ENCODE measurements at places on chromosomes 3 and 15.
A peak's percentile ranks its signal among the peaks of the same experiment; 100 is the strongest.

GRCh38 chr3:194401346-194401745, 2.3 kb upstream of the GP5 start:
- no peak for DNase-seq

DNA sequence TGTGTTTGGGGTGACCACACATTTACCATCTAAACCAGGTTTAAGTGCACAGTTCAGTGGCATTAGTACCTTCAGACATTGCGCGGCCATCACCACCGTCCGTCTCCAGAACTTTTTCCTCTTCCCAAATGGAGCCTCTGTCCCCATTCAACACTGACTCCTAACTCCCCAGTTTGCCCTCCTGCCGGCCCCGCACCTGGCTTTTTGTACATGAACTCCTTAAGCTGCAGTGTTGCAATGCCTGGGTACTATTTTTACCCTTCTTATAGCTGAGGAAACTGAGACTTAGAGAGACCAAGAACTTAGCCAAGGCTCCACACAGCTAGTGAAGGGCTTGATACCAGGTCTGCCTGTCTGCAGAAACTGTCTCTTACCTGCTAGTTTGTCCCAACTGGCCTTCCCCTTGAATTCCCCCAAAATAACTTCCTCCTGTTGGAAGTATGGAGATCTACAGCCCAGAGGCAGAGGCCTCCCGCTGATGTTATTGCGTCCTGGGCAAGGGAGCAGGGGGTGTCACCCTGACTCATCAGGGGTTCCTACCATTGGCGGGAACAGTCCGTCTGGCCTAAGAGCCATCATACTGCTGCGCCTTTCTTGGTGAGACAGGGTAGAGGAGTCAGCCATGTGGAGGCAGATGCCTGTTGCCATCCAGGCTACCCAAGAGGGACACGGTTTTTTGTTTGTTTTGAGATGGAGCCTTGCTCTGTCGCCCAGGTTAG, 65.6 kb downstream of the GRIP2 start:
- no peak for DNase-seq

DNA sequence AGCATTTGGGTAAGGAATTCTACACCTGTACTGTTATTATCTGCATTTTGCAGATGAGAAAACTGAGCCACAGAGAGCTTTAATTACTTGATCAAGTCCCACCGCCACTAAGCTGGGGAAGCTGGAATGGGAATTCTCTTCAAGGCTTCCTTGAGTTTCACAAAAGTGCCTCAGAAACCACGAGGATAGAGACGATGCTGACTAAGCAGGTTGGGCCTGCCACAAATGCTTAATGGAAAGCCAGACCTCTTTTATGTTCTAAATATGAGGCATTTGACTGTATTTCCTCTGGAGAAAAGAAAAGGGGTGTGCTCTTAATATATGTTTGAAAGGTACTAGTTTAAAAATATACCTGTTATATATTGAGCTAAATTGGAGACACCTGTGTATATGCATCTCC, 34.7 kb downstream of the ADAMTS9 start:
- DNase-seq, result no peak

DNA sequence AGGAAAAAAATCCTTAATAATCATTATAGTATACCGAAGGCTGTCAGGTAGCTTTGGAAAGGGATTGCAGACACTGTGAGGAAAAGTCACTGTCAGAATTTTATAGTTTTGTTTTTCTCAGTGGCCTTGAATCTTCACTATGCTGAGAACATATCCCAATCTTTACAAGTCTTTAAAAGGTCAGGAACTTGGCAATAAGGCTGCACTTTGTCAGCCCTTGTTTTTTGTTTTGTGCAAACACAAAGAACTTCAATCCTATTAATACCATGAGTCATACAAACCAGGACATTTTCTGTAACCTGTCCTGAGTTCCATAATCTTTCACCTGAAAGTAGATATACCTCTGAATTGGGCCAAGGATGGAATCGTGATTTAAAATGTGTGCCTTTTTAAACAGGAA, 45.6 kb upstream of the PIK3R4 start:
- no peak for DNase-seq

GRCh38 chr15:36932070-36932469, 168.3 kb downstream of the MEIS2 start:
- DNase-seq, result no peak

DNA sequence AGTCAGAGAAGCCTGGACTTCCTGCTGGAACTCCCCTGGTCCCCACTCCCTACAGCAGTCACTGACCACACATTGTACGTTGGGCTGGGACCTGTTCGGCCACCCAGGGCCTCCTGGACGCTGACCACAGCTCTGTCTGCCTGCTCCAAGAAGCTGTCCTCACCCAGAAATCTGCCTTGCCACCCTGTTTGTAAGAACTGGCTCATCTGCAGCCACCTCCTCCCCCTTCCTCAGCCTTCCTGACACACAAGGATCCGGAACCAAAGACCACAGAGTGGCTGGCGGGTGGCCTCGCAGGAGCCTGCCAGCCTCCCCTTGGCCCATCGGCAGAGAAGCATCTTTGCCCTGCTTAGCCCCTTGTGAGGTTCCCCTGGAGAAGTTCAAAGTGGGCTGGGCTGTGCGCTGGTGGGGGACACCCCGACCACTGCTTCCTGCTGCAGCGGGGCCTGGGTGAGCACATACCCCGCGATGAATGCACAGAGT, 91.9 kb downstream of the PCSK6 start:
- DNase-seq, result no peak

DNA sequence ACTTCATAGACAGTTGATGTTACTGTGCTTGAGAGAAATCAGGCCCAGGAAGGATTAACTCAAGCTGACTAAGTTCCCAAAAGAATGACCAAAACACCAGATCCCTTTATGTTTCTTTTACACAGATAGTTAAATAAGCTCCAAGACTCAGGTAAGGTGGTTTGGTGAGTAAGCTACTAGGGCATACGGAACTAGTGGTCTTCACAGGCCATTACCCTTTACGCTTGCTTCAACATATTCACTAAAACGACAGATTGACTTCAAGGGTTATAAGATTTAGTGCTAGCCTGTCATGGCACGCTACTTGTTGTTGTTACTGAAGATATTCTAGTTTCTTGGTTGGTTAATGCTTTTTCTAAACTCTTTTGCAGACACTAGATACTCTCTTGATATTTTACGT, 369.3 kb downstream of the LPP start:
- no peak for DNase-seq

DNA sequence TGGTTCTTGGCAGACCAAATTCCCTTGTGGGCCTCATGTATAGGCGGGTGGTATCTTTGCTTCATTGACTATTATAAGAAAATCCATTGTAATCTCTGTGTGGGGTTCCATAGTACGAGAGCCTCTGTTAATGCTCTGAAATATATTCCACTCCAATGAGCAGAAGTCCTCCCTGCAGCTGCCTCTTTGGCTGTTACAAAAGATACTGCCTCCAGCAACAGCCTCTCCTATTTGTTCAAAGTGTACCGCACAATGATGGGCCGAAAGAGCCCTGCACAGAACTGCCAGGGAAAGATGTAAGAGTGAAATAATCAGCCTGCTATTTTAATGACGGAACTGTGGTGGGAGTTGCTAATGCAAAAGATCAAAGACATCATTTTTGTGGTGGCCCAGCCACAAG, 48.9 kb downstream of the GRK7 start:
- DNase-seq, result no peak

- no peak for DNase-seq
Observed at GRCh38 chr3:137796993-137797392, 32.9 kb downstream of the SOX14 start.

DNA sequence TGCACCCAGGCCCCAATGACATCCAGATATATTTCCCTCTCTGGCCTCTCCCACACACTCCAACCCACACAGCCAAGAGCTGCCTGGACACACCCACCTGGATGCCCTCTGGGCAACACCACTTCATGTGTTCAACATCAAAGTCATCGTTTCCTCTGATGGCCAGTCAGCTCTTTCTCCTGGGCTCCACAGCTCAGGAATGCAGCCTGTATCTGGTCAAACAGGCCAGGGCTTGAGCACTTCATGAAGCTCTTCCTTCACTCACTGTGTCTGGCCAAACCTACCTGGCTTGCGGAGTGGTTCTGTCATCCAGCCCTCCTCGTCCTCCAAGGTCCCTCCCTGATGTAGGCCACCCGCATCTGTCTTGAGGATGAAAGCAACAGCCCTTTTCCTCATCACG, 35.8 kb upstream of the SLC6A11 start:
- no peak for DNase-seq

DNA sequence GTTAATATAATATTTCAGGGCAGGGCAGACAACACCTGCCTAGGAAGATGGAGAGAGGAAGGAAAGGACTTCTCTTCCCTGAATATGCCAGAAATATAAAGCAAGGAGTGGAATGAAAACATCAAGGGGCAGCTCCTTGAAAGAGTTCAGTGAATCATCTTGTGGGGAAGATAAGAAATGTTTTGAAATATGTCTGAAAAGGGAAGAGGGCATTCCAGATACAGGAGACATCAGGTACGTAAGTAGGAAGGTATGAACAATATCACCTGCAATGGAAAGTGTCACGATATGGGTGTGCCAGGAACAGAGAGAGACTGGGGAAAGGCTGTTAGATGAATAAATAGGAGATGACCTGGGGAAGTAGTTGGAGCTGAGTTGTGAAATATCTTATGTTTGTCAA, 75.8 kb upstream of the WDR72 start:
- no peak for DNase-seq

DNA sequence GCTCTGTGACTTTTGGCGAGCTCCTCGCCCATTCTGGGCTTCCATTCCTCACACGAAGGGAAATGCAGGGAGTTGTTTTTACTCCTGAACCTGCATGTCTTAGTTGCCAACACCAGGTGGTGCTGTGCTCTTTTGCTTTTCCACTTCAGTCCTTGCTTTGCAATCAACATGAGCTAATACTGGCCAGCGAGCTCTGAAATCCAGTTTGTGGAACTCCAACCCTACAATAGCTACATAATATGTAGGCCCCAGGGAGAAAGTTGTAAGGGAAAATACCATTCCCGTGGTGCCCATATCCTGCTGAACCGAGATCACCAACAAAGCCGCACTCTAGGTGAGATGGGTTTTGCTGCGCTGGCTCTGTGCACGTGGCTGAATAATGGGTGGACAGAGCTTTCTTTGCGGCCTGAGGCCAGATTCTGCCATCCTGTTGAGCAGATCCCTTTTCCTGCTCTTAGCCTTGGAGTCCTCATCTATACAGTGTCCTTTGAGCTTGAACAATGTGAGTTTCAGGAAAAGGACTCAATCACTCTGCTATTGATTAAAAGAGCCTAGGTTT, 25.0 kb downstream of the LSM3 start:
- peak; percentile 34 for DNase-seq

DNA sequence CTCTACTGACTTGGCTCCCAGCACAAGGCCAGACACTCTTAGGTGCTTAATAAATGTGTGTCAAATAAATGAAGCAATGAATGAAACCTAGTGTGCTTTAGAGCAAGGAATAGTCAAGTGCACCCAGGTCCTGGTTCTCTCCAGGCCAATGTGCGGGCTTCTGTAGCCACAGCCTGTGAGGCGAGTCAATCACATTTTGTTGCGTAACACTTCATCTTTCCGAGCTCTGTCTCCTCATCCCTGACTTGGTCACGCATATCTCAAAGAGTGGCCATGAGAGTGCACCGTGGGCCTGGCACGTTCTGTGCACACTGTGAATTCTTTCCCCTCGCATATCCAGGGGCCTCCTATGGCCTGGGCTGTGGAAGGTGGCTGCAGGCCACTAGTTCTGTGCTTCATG, 11.4 kb upstream of the SH3GL3 start:
- no peak for DNase-seq

DNA sequence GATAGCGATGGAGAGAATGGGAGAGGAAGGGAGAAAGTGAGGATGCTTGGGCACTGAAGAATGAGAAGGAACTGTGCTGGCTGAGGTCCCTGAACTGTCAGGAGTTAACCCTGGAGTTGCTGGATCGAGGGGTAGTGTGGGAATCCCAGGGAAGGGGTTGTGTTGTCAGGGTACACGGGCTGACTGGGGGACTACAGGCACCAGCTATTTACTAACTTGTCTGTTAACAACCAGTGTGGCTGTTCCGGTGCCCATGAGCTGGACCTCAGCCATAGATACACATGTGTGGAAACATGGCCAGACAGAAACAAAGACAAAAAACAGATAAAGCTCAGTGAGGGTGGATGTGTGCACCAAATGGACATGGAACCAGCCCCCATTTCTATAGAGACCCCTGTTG, 55.1 kb downstream of the GASK1A start:
- DNase-seq, result no peak

- DNase-seq, result no peak
Observed at GRCh38 chr3:9403463-9403862, 6.0 kb downstream of the SETD5 start.

DNA sequence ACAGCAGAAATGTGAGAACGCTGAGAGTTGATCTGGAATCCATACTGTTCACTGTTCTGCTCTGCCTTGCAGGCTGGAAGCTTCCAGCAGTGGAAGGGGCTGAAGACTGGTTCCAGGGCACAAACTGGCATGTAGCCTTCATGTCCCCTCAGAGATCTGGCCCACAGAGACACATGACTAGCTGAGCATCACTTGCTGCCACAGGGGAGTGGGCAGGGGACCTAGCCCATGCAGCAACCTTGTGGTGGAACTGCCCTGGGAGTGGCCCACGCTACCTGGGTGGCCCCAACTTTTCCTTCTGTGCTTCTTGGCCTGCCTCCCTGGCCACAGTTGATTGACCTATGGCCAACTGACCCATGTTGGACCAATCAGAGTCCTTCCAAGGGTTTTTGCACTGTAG, 98.1 kb downstream of the TPRA1 start:
- no peak for DNase-seq

GRCh38 chr3:119759962-119760361, 21.9 kb upstream of the NR1I2 start:
- no peak for DNase-seq

DNA sequence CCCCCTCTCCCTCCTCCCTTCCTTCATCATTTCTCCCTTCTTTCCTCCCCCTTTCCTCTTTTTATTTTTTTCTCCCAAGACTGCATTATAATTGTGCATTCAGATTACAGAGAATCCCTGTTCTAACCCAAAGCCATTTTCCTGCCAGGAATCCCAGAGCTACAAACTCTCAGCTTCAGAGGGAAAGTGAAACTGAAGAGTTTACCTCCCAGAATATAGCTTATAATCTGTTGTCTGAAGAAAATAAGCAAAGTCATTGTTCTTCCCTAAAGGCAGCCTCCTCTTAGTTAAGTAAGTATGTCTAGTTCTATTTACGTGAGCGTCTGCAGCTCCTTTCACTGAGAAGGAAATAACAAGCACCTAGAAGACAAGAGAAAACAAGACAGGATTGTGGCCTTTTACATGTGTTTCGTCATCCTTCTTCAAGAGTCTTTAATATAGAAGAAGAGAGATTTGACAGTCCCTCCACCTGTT, 97.2 kb downstream of the CHST2 start:
- DNase-seq, result no peak

- DNase-seq, result no peak
Observed at GRCh38 chr3:131608296-131608695, 105.5 kb upstream of the MRPL3 start.

- no peak for DNase-seq
Observed at GRCh38 chr3:55534876-55535275, 47.8 kb upstream of the WNT5A start.

DNA sequence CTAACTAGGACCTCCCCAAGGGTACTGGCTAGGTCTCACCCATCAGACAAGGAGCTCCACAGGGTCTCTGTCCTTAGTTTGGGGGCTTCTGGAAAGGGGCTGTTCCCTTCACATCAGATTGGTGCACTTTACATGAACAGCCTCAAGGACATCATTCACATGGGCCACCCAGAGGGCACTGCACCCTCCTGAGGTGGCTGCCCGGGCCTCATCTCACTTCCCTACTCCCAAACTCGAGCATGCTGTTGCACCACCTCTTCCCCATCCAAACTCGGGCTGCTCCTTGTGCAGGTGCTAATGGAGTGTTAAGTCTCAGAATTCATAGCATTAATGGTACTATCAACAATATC, 48.1 kb downstream of the RAB11A start:
- DNase-seq, result no peak

- DNase-seq, result no peak
Observed at GRCh38 chr15:101351736-101352135, 56.7 kb upstream of the SNRPA1 start.

Measured in CD4-positive, alpha-beta T cell treated with Interferon alpha-2 for 1 hour (primary cell).